ENCODE measurements at places on chromosomes 3 and 15.

GRCh38 chr3:127815641-127816605 is 6.4 kb downstream of the MGLL start:
- no peak overlapping the region for H3K4me3 ChIP-seq
- no peak for DNase-seq
- no peaks in the 10 kb centered on the region for H3K4me1 ChIP-seq
- no peaks in the 10 kb centered on the region for H3K36me3 ChIP-seq

GRCh38 chr3:71380096-71380495 is 203.4 kb downstream of the FOXP1 start:
- H3K36me3 ChIP-seq, result peaks cover 18% of the 10 kb centered on the region
- H3K4me1 ChIP-seq, result peaks cover 25% of the 10 kb centered on the region
- H3K4me3 ChIP-seq, result no peak overlapping the region
- H3K27me3 ChIP-seq, result peaks cover 18% of the 10 kb centered on the region

DNA sequence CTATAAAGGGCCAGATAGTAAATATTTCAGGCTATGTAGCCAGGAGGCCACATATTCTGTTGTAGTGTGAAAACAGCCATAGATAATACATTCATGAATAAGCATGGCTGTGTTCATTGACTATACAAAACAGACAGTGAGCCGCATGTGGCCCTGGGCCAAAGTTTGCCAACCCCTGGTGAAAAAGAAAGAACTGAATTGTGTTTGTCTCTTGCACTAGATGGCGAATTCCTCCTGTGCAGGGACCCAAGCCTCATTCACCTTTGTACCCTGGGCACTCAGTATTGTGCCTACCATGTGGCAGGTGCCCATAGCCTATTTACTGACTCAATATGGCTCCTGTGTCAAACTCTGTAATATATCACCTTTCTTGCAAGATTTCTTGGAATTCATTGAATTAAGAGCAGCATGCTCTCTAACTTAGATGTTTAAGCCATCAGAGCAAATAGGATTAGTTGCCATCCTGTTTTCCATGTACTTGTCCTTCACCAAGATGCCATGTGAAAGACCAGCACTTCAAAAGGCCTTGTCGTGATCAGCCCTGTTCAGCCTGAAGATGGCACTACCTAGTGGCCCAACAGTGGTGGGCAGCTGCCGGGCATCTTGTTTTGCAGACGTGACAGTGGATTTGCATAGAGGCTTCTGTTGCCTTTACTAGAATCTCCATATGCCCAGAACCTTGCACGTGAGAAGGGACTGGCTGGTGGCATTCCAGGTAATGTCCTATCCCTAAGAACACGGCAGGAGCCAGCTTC is 50.9 kb upstream of the CMTM7 start:
- no peak for DNase-seq
- H3K27me3 ChIP-seq, result no peaks in the 10 kb centered on the region
- no peaks in the 10 kb centered on the region for H3K36me3 ChIP-seq
- H3K4me3 ChIP-seq, result no peak overlapping the region
- H3K27ac ChIP-seq, result no peak overlapping the region

- no peak for DNase-seq
- H3K36me3 ChIP-seq, result peaks cover 31% of the 10 kb centered on the region
- no peak overlapping the region for H3K4me3 ChIP-seq
- H3K27me3 ChIP-seq, result no peaks in the 10 kb centered on the region
Observed at GRCh38 chr3:52570076-52570475, 33.7 kb downstream of the UQCC5 start.

DNA sequence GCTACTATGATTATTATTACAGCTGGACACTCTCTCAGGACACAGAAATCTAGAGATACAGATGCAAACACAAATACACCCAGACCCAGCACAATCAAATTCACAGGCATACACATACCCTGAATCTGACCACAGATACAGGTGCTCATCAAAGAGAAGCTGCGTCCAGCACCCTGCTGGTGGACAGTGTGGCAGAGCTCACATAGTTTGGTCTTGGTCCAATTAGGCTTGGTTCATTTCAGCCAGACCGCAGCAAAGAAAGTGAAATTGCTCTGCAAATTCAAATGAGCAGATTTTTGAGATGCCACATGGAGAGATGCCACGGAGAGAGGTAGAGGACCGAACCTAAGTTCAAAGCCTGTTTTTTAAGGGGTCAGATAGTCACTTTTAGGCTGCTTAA is 55.6 kb downstream of the ANAPC13 start:
- peaks cover 18% of the 10 kb centered on the region for H3K27me3 ChIP-seq
- no peak for DNase-seq
- no peaks in the 10 kb centered on the region for H3K36me3 ChIP-seq
- no peak overlapping the region for H3K27ac ChIP-seq
- H3K4me3 ChIP-seq, result no peak overlapping the region
- H3K4me1 ChIP-seq, result no peaks in the 10 kb centered on the region

- no peak overlapping the region for H3K27ac ChIP-seq
- no peaks in the 10 kb centered on the region for H3K36me3 ChIP-seq
- H3K27me3 ChIP-seq, result peaks cover 53% of the 10 kb centered on the region
- H3K4me3 ChIP-seq, result no peak overlapping the region
- peaks cover 12% of the 10 kb centered on the region for H3K4me1 ChIP-seq
Observed at GRCh38 chr3:126358816-126359181, 1.6 kb upstream of the KLF15 start.
